Left renal cortex interstitium (tissue), 4 donors: ENCODE measurements at places on chromosomes 16 and 17.
A peak's percentile ranks its signal among the peaks of the same experiment; 100 is the strongest.

- DNase-seq = no peak
Measured at GRCh38 chr17:75941442-75941819, 589 bp upstream of the FBF1 start.

- no peak for DNase-seq
Measured at GRCh38 chr17:74123350-74123749, 80.1 kb upstream of the RPL38 start.

DNA sequence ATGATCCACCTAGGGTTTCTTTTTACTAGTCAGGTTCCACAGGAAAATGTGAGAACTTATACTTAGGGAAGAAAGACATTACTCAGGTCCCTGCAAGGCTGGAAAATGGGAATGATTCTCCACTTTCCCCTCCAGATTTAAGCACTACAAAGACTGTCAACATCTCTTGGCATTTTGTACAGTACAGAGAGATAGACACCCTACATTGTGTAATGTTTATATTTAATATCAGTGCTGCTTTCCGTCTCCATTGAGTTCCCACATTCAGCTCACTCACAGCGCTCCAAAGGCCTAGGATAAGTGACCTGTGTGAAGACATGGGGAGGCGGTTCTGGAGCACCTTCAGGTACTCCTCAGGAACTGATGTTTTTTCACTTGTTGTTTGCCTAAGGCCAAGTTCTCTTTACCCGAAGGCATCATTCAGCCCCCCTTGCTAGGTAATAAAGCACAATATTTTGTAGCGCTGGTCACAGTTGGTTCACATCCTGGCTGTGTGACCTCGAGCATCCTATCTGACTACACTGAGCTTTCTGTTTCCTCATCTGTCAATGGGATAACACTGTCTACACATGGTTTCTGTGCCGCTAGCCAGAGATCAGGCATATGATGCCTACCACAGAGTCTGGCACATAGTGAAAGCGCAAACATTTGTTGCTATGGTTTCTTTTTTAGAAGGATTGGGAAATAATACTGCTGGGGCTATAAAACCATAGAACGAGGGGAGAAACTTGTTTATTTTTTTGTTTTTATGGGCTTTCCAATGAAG, 226.6 kb downstream of the ZFHX3 start:
- no peak for DNase-seq

DNA sequence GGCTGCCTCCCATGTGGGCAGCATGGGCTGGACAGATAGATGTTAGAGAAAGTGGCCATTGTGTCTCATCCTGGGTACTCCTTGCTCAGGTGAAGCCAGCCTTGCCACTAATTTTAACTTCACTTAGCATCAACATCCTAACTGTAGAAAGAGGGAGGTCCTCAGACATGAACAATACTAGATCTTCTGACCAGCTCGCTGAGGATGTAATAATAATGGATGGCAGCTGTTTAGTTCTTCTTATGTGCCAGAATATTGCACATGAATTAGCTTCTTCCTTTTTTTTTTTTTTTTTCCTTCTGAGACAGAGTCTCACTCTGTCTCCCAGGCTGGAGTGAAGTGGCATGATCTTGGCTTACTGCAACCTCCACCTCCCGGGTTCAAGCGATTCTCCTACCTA, 232.4 kb downstream of the CCDC182 start:
- no peak for DNase-seq

DNA sequence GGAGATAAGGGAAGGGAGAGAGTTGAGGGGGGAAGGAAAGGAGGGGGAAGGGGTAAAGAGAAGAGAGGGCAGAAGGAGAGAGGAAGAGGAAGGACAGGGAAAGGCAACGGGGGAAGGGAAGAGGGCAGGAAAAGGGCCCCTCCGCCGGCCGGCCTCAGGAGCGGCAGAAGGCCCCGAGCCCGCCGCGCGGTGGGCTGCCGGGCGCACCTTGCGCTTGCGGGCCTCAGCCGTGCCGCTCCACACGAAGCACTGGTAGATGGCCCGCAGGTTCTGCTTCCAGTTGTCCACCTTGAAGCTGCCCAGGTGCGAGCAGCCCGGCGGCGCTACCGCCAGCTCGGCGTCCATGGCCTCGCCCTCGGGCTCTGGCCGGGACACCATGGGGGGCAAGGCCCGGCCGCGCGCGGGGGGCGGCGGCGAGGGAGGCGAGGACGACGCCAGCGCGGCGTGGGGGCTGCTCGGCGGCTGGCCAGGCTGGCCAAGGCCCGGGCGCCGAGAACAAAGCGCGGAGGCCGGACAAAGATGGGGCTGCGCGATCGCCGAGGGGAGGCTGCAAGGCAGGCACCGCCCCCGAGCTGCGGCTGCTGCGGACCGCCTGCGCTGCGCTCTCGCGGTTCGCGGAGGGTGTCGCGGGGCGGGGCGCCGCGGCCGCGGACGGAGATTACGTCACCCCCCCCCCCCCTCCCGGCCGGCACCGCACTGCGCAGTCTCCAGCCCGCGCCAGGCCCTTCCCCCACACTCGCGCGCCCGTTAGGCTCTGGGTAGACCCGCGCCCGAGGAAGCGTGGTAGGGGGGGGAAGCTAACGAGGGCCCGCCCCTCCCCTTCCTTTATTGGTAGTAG, at the start of gene USP22:
TSS of gene USP22 (minus strand) at position 554 of the 838 bp plus-strand sequence. CDS start at position 378, 176 bp downstream.
- no peak for DNase-seq

GRCh38 chr16:424033-424622, 1.3 kb upstream of the RAB11FIP3 start:
- no peak for DNase-seq

DNA sequence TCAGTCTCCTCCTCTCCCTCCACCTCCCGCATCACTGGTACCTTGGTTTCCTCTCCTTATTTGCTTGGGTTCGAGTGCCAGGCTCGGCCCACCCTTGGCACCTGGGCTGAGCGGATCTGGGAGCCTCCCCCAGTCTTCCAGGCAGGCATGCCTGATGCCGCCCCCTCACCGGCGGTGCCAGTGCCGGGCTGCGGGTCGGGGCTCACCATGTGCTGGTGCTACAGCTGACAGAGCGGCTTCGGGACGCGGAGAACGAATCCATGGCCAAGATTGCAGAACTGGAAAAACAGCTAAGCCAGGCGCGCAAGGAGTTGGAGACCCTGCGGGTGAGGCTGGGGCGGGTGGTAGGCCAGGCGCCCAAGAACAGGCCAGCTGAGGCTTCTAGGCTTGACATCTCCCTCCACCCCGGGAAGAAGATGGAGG, 19.2 kb downstream of the FMNL1 start:
- DNase-seq = no peak

DNA sequence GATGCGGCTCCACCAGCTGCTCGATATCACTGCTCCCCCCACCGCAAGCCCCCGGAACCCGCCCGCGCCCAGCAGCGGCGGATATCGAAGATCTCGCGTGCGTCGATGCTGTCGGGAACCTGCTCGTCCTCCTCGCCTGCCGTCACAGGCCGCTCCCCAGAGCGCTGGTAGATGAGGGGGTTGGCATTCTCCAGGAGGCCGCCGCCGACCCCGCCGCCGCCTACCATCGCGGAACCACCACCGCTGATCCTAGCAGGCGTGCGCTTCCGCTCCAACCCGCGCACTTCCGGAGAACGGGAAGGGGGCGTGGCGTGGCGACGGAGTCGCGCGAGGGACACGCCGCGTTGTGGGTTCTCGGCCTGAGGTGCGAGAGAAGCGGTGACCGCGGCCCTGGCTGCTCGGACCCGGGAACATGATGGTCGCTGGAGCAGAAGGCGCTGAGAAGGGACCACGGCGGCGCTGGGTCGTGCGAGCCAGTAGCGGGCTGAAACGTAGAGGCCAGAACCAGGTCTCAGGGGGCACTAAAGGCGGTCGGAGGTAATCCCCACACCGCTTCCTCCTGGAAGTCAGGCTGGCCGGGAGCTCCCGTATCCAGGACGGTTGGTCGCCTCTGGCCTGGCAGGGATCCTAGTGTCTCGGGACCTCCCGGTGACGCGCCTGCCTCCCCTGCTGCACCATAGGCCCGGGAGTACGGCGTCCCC, at the start of gene CIAO2B:
TSS of gene CIAO2B (minus strand) at position 265 of the 701 bp plus-strand sequence. CDS start at position 227, 38 bp downstream.
- DNase-seq = peak; percentile 79

DNA sequence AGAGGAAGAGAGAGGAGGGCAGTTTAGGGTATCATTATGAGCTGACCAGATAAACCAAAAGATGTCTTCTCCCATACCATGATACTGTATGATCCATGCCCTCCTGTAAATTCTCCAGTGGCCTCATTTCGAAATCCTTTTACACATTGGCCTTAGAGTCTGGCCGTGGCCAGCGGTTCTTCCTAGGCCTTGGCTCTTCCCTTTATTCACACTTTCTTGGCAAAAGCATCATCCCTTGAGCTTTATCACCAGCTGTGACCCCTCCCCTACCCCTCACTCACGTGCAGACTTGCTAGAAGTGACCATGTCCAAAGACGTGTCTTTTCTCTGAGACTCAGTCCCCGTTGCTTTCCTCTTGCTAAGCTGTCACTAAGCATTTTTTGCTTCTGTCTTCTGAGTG, 22.8 kb downstream of the KATNIP start:
- DNase-seq = no peak

- no peak for DNase-seq
Measured at GRCh38 chr17:50539762-50540559, 7.0 kb upstream of the SPATA20 start.

DNA sequence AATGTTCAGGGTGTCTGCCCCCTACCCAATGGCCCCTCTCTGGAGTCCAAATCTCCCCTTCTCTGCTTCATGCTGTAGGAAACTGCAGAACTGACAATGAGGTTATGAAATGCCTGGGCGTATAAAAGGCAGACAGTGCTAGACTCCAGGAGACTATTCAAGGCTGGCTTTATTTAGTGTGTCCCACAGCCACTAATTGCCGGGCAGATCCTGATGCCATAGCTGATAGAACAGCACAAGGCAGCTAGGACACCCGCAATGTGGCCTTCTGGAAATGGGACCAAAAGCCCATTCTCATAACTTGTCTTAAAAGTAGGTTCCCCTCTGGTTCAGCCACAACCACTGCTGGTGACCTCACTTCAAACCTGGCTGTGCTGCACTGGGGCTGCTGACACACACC, 28.5 kb upstream of the CD300E start:
- DNase-seq = no peak

DNA sequence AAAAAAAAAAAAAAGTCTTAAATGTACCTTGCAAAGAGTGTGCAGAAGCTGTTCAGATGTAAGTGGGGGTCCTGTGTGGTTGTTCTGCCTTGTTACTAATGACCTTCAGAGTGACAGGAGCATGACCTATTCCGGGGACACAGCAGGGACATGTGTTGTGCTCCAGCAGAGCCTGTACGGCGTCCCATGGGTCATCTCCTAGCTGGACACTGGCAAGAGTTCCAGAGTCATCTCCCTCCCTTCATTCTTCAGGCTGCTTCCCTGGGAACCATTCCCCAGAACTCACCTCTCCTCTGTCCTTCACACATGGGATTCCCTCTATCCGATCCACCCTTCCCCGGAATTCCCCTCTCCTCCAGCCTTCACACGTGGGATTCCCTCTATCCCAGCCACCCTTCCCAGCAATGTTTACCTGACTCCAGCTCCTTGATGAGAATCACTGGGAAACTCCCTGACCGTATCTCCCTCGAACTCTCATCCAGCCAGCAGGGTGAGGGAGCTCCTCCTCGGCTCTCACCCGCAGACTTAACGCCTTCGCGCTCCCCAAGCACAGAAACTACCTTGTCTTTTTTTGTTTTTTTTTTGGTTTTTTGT, 85.8 kb downstream of the MRM3 start:
- no peak for DNase-seq

GRCh38 chr16:77564791-77565390, 130.1 kb upstream of the ADAMTS18 start:
- no peak for DNase-seq

GRCh38 chr17:79861413-79862216, 22.4 kb upstream of the CBX4 start:
- no peak for DNase-seq

DNA sequence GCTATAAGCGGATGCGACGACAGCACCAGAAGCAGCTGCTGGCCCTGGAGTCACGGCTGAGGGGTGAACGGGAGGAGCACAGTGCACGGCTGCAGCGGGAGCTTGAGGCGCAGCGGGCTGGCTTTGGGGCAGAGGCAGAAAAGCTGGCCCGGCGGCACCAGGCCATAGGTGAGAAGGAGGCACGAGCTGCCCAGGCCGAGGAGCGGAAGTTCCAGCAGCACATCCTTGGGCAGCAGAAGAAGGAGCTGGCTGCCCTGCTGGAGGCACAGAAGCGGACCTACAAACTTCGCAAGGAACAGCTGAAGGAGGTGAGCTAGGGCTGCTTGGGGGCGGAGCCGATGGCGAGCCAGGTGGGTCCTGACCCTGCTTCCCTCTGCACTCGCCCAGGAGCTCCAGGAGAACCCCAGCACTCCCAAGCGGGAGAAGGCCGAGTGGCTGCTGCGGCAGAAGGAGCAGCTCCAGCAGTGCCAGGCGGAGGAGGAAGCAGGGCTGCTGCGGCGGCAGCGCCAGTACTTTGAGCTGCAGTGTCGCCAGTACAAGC, 10.1 kb downstream of the HIRIP3 start:
- no peak for DNase-seq

- DNase-seq = no peak
Measured at GRCh38 chr16:61645561-61645960, 390.7 kb downstream of the CDH8 start.

DNA sequence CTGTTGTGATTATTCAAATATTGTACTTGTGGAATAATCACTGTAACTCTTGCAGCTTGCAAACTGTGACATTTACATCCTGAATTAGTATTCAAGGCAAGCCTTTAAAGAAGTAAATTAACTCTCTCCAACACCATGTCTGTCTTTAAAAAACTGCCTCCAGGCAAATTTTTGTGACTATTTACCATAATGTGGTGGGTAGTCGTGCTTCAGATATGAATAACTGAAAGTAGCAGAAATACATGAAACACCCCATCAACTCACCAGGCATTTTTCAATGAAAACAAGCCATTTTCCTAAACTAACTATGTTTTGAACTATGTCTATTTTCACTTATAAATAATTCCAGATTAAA, 217.4 kb upstream of the PSMD7 start:
- no peak for DNase-seq

DNA sequence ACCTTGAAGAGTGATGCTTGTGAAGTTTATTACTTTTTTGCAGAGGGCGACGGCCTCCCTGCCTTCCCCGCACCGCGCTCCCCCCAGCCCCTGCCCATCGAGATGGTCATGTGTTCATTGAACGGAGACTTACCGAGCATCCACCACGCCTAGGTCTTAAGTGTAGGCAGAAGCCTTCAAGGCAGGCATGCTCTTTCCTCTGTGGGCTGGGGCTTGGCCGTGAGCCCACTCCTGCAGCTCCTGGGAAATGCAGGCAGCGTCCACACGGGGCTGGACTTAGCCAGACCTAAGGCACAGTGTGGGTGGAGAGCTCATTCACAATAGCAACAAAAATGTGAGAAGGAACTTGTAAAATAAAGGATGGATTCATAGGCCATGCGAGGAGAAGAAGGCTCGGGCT, 19.2 kb downstream of the RNF213 start:
- DNase-seq = no peak

DNA sequence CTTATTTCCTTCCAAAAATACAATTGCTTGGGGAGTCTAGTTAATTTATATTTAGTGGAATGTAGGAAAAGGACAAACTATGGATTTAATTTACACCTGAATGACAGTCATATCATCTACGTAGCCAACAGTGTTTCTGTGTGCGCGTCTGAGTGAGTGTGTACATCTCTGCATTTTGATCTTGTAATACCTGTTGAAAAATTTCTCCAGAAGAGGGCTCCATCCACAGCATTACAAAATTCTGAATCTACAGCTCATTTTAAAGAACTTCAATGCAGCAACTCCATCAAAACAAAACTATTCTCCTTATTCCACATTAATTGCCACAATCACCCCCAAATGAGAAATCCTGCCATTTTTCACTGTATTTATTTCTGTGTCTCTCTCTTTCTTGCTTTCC, 3.9 kb downstream of the CDH13 start:
- DNase-seq = no peak

GRCh38 chr17:82228842-82229697, at the start of gene SLC16A3:
TSS of gene SLC16A3 (plus strand) at chr17:82229042. CDS start at chr17:82236009, 6,967 bp downstream.
- no peak for DNase-seq
